ENCODE measurements at places on chromosomes 4 and X.

DNA sequence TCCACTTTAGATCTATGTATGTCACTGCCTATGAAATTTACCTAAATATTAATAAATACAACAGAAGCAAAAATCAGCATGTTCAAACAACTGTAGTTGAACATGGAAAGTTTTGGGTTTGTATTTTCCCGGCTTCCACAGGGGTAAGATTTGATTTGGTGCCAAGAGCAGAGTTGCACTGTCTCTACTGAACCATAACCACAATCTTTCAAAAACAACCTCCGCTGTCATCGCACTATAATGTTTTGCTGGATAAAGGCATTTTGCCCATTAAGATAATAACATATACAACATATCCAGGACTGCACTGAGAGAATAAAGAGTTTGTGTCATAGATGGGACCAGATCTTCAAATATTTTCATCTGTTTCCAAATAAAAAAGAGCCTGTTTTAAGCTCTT, 94.9 kb downstream of the TENM3 start:
- DNase-seq: no peak

GRCh38 chr4:27836523-27836922, 975.9 kb downstream of the STIM2 start:
- no peak for DNase-seq

GRCh38 chr4:92516450-92516849, 212.7 kb downstream of the GRID2 start:
- DNase-seq: no peak

DNA sequence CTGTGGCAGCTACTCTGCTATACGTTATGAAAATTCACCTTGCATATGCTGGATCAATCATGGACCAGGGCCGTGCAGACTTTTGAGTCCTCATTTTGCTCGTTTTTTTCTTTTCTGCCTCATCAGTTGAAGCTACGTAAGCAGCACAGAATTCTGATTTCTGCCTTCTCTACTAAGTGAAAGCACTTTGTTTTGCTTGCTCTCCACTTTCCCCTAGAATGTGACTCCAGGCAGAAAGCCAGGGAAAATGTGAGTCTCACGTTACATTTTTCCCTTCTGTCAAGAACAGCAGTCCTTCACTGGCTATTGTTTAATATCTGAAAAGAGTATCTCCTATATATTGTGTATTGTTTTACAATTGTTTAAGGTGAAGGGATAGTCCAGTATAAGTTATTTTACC, 1840.1 kb downstream of the PCDH7 start:
- DNase-seq: peak; percentile 58

DNA sequence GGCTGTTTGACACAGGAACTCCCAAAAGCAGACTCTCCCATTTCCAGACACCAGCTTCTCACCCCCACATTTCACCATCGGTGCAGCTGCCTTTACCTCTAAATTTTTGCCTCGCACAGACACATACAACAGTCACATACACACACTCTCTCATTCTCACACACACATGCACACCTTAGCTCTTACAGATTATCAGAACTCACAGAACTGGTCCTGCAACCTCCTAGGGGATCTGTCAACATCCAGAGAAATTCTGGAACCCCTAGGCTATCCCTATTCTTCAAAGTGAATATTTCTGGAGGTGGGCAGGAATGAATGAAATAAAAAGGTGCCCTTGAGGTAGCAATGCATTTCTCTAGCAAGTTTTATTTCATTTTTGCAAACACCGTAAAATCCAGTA, 4.1 kb downstream of the HS6ST2 start:
- DNase-seq: no peak

DNA sequence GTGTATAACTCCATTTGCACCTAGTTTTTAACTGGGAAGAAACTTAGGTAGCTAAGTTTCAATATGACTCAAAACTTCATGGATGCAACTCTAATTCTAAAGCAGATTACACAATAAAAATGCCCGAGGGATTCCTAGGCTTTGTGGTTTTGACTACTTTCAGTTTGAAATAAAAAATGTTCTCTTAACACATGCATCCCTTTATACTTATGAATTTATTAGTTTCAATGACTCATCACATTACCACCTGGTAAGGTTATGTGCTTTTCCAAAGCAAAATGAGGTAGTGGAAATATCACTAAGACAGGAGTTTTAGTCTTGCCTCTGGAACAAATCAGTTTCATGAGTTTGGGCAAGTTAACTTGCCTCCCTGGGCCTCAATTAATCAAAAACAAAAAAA, 125.5 kb downstream of the OPHN1 start:
- DNase-seq: peak; percentile 32

GRCh38 chr4:127575888-127576287, 56.9 kb upstream of the INTU start:
- no peak for DNase-seq

GRCh38 chr4:72340803-72341431, 228.1 kb downstream of the ADAMTS3 start:
- DNase-seq: peak; percentile 34

GRCh38 chr4:138659812-138660316, 355.7 kb upstream of the NOCT start:
- DNase-seq: no peak

DNA sequence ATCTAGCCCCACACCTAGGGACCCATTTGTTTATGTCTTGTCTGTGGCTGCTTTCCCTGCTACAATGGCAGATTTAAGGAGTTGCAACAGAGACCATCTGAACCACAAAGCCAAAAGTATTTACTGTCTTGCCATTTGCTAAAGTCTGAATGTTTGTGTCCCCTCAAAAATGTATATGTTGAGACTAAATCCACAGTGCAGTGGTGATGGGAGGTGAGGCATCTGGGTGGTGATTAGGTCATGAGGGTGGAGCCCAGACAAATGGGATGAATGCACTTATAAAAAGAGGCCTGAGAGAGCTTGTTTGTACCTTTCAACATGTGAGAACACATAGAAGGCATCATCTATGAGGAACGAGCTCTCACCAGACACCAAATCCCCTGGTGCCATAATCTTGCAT, 137.3 kb downstream of the TMEM144 start:
- DNase-seq: no peak

DNA sequence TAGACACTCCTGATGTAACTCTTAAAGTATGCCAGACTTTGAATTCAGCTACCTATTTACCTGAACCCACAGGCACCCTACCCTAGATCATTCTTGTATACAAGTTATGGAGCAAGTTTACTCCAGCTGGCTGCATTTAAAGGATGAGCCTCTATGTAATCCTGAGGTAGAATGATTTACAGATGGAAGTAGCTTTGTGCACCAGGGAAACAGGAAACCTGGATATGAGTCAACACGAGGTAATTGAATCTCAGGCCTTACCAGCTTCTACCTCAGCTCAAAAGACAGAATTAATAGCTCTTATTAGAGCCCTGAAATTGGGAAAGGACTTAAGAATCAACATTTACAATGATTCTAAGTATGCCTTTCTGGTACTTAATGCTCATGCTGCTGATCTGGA, 119.8 kb downstream of the AGTR2 start:
- DNase-seq: no peak

- DNase-seq: no peak
Observed at GRCh38 chr4:53748328-53748772, 157.1 kb upstream of the LNX1 start.

DNA sequence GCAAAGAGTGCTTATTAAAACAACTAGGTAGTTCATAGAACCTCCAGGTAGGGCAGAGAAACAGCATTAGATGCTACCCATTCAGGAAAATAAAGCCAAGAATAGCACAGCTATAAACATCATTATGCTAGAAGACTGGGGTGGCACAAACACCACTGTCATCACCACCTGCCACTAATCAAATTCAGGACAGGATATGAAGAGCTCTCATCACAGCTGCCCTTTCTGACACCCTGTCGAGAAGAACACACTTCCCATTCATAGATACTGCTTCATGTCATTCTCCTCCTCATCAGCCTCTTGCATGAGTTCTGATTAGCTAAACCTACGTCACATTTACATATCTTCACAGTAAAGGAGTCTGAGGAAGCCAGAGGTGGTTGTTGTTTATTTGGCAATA, 692.3 kb upstream of the HS3ST1 start:
- no peak for DNase-seq

- no peak for DNase-seq
Observed at GRCh38 chr4:151403656-151404055, 5.3 kb upstream of the FHIP1A start.

All from retinal pigment epithelial cell (primary cell).